ENCODE measurements at places on chromosomes 13 and 19.

DNA sequence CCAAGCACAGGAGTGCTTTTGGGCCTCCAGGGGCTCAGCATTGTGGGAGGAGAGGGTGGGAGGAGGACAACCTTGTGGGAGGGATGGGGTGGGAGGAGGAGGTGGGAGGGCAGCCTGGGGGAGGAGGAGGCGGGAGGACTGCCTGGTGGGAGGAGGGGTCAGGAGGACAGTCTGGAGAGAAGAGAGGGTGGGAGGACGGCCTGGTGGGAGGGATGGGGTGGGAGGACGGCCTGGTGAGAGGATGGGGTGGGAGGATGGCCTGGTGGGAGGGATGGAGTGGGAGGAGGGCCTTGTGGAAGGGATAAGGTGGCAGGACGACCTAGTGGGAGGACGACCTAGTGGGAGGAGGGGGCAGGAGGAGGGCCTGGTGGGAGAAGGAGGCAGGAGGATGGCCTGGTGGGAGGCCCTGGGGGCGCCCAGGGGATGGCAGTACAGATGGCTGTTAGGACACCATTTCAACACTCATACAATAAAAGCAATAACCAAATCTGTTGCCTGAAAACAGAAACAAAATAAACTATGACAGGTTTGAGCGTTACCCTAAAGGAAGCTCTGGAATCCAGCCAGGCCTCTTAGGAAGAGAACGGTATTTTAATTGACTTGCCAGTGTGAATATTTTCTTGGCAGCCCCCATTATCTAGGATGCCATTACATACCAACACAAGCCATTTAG, 63.7 kb downstream of the CRYL1 start:
- no peak for DNase-seq

- DNase-seq: no peak
Measured at GRCh38 chr19:41850381-41850780, 5.5 kb downstream of the DMRTC2 start.

DNA sequence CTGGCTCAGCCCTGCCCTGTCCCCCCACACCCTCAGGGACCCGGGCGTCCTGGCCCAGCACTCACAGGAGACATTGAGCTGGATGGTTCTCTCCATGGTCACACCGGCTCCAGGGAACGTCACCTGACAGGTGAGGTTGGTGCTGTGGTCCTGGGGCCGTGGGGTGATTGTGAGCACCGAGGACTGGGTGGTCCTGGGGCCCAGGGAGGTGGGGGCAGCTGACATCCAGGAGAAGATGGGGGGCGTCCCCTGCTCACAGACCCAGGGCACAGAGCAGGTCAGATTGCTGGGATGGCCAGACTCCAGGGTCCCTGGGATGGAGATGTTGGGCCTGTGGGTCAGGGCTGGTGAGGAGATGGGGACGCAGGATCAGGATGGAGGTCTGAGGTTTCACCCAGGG, 854 bp downstream of the SIGLEC6 start:
- no peak for DNase-seq

DNA sequence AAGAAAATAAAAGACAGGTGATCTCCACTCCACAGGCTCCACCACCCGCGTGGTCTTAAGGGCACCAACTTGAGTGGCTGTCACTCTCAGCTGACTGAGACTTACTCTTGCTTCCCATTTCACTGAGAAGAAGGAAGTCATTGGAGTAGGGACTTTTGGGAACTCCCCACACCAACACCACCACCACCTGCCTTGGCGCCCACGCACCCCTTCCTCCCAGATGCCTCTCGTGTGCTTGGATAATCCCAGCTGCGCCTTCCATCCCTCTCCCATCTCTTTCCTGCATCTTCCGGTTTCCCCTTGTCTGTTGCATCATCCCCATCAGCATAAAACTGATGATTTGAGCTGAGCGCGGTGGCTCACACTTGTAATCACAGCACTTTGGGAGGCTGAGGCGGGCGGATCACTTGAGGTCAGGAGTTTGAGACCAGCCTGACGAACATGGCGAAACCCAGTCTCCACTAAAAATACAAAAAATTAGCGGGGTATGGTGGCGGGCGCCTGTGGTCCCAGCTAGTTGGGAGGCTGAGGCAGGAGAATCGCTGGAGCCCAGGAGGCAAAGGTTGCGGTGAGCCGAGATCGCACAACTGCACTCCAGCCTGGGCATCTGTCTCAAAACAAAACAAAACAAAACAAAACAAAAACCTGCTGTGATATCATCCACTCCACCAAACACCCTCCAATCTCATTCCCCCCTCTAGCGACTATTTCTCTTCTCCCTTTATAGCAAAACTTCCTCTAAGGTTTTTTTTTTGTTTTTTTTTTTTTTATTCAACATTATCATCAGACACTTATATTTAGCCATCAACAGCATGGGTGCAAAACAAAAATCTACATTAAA, 25.5 kb downstream of the AP2S1 start:
- DNase-seq: peak; percentile 20

GRCh38 chr13:79486433-79487188, 5.7 kb downstream of the NDFIP2 start:
- DNase-seq: no peak

DNA sequence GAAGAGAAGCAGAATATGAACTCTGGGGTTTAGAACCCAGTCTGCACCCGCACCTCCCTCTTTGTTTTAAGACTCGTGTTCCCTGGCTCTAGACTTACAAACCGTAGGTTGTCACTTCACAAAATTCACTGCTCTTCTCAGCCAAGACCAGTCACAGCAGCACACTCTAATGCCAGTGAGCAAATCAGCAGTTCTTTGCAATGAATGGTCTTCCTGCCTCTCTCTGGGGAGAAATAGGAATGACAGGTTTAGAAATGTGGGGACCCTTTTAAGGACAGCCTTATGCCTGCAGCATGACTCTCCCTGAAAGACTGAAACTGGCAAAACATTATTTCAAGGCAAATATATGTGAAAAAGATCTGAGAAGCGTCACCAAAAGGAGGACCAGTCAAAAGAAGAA, 156.9 kb downstream of the KCTD15 start:
- DNase-seq: no peak

DNA sequence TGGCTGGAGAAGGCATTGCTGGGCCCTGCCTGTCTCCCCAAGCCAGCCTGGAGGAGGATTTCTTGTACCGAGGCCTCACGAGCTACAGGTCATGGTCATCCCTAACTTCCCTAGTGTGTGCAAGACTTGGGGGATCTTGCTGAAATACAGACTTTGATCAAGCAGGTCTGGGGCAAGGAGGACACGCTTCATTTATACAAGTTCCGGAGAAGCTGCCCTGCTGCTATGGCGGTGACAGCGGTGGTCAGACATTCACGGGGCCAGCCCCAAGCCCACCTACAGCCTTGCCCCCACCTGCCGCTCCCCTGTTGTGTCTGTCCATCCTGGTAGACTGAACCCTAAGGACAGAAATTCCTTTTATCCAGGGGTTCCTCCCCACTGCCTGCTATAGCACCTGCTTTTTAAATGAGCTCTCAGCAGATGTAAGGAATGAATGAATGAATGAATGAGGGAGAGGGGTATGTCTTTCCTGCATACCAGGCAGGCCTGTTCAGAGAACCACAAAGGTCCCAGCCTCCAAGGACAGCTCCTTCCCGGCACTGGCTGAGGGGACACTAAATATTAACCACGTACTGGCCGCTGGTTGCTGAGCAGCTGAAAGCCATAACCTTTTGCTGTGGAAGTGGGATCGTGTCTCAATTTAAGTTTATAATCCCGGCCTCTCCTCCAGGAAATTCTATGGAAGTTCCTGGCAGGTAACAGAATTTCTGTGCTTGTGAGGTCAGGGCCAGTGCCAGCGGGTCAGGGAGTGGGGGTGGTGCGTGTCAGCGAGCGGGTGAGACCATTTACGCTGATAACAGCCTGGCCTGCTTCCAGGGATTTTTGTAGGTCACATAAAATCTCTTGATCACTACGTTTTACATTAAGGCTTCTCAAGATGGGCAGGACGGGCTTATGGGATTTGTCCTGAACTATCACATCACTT, 27.1 kb downstream of the TSSK6 start:
- DNase-seq: no peak

DNA sequence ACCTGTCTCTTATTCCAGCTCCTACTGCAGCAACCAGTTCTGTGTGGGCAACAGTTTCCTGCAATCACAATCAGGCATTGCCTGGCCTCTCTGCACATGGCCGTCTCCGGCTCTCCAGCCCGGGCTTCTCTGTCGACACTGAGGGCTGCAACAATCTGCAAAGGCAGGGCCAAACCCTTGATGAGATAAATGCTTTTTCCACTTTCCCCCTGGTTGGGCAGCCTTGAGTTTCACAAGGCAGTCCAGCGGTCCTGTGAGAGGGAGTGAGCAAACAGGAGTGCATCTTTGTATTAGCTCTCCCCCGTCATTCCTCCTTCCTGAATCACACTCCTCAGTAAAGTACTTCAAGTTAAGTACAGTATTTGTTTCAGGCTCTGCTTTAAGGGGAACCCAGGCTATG, 40.7 kb upstream of the VWA8 start:
- no peak for DNase-seq

DNA sequence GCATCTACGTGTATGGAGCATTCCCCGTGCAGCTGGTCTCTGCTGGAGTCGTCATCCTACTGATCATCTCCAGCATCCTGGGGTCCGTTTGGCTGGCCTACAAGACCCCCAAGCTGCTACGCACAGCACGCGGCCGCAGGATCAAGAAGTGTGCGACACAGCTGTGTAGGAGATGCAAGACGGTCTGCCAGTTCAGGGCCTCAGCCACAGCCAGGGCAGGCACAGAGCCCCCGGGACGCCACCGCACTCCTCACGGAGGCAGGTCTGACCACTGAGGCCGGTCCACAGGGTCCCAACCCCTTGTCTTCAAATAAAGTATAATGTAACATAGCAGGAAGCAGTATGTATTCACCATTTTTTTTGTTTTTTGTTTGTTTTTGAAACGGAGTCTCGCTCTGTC, 6.1 kb downstream of the PRR22 start:
- DNase-seq: no peak

- DNase-seq: peak; percentile 29
Measured at GRCh38 chr19:56174550-56174949, 1.3 kb upstream of the GALP start.

DNA sequence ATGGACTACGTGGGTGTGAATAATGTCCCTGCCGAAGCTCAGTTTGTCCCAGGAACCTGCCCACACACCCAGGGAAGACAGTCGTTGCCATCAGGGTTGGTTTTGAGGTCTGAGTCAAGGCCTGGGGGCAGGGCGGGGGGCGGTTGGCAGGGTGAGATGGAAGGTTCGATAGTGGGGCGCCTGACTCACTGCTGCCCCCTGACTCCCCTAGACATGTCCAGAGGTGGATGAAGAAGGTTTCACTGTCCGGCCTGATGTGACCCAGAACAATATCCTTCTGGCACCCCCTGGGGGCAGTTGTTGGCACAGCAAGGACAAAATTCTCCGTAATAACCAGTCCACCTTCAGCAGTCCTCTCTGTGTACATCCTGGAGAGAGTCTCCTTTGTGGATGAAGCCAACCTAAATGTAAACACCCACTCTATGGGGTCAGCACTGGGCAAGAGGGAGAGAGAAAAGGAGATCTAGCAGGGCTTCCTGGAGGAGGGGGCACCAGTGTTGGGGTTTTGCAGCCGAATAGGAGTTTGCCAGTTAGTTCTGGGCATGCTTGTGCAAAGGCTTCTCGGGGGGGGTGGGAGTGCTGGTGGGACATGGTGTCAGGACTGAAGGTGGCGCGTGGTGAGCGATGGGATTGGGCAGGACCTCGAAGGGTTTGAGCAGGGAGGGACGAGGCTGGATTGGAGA, 19.6 kb upstream of the B3GNT3 start:
- peak; percentile 59 for DNase-seq

DNA sequence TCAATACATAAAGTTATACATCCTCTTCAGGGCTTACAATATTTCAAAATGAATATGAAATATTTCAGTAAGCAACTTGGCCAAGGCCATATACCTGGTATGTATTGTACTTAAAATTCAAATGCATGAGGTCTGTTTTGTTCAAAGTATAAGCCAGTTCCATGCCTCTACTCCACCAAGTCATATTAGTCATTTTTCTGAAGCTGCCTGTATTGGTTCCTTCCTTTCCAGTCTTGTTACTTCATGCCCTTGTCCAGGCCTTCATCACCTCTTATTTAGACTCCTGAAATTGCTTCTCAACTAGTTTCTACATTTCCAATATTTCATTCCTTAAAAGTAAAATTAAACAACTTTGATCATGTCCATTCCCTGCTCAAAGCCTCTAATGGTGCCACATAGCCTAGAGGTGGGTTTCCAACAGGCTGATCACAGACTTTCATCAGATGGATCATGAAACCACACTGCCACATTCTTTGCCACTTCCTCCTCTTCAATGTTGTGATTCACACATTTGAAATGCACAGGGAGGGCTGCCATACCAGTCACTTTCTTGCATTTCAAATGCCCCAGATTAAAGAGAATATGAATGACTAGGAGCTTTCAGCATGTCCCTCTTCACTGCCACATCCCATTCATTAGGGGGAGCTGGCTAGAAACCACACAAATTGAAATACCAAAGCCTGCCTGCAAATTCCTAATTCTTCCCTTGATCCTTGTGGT, 424.1 kb upstream of the DACH1 start:
- no peak for DNase-seq

DNA sequence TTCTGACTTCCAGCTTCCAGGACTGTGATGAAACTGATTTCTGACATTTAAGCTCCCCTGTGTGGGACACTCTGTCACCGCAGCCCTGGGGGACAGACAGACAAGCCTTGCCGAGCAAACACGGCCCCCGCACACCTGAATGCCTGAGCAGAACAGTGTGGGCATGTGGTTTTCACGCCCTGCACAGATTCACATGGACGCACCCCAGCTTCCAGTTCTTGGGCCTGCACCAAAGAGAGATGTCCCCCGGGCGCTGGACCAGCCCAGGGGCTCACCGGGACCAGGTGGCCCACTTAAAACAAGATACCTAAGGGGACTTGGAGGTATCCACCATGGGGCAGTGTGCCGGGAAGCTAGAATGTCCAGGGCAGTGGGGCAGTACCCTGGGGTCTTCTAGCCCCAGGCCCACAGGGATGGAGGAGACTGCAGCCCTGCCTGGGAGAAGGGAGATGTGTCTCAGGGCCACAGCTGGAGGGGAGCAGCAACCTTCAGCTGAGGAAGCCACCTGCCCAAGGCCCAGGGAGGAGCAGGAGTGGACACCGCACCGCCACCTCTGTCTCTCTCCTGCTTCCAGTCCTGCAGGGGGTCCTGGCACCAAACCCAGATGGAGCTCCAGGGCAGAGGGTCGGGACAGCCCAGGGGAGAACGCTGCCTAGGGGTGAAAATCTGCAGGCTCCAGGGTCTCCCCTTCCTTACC, 50.5 kb downstream of the SOX1 start:
- DNase-seq: no peak

DNA sequence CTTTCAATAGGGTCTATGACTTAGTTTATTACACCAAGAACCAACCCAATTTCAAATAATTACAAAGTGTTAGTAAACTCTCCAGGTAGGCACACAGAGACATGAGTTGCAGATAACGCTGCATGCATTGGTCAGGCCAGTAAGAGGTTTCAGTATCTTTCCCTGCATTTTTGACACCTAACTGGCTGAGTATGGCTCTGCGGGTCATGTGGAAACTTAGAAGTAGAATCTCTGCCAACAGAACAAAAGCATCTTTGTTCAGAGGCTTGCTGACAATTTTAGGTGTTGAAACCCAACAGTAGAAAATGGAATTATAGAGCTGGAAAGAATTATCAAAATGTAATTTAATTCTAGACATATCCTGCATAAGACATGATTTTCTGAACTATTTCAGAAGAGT, 25.3 kb downstream of the HTR2A start:
- no peak for DNase-seq

- DNase-seq: peak; percentile 34
Measured at GRCh38 chr19:46489445-46490272, 6.0 kb downstream of the PNMA8B start.
